ENCODE measurements at places on chromosomes 16 and 17. TPM values are rescaled to one million over a fixed set of nuclear protein-coding genes. Genes with fewer than 3 reads are reported as not detected.

SCARF1 gene
- 7.6 TPM for total RNA-seq

IGFALS gene
- 0.22 TPM for total RNA-seq

TMEM220 gene
- 6.5 TPM for total RNA-seq

KRT27 gene
- total RNA-seq, result 0.18 TPM

ITGB3 gene
- total RNA-seq, result 16.5 TPM

SOX8 gene
- 31.1 TPM for total RNA-seq

HBZ gene
- 0.93 TPM for total RNA-seq

SLC52A1 gene
- 0.04 TPM for total RNA-seq

DNA sequence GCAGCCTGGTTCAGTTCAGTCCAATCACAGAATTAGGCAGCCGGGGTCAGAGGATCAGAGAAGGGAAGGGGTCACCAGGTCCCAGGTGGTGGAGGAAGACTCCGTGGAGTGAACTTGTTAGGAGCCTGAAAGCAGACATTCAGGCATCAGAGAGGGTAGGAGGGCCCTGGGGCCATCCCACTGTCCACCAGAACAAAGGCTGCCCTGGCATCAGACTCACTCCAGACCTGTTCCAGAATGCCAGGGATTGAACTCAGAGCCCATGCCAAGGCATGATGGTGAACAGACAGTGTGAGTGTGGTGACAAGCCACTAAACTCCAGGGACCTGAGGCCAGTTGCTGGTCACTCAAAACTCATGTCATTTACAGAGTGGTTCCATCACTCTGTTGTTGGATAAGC is 37.6 kb downstream of the B4GALNT2 start:
- peaks cover 18% of the 10 kb centered on the region for H3K27me3 ChIP-seq
- no peak for DNase-seq
- no peak overlapping the region for H3K27ac ChIP-seq
- no peak overlapping the region for H3K4me3 ChIP-seq
- H3K4me1 ChIP-seq, result no peaks in the 10 kb centered on the region

- H3K4me3 ChIP-seq, result no peak overlapping the region
- no peaks in the 10 kb centered on the region for H3K27me3 ChIP-seq
- DNase-seq, result no peak
- no peaks in the 10 kb centered on the region for H3K36me3 ChIP-seq
- no peaks in the 10 kb centered on the region for H3K4me1 ChIP-seq
Measured at GRCh38 chr16:82535262-82535661, 91.5 kb upstream of the CDH13 start.

GRCh38 chr16:9499941-9500593 is 408.6 kb downstream of the HAPSTR1 start:
- H3K27ac ChIP-seq, result peak overlapping the region; percentile 52
- H3K27me3 ChIP-seq, result no peaks in the 10 kb centered on the region

DNA sequence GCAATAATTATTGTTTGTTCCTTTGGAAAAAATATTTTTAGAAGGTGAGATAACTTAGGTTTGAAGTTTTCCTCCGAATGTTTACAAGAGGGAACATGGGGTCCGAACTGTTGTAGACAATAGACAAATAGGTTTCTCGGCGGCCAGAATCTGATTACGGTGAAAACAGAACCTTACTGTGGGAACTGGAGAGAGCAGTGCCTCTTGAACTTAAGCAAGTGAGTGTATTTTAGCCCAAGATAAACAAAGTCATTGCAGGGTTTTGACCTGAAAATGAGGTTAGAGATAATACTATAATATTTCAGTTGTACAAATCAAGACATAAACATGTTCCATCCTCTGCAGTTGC is 134.7 kb downstream of the ABCA8 start:
- H3K27me3 ChIP-seq, result no peaks in the 10 kb centered on the region
- H3K4me3 ChIP-seq, result no peak overlapping the region
- no peak overlapping the region for H3K27ac ChIP-seq
- H3K36me3 ChIP-seq, result no peaks in the 10 kb centered on the region
- DNase-seq, result no peak

GRCh38 chr16:24734382-24734781 is 4.9 kb downstream of the TNRC6A start:
- no peaks in the 10 kb centered on the region for H3K27me3 ChIP-seq
- DNase-seq, result peak; percentile 9
- peaks cover 15% of the 10 kb centered on the region for H3K36me3 ChIP-seq
- peaks cover 6% of the 10 kb centered on the region for H3K4me1 ChIP-seq
- H3K4me3 ChIP-seq, result no peak overlapping the region

DNA sequence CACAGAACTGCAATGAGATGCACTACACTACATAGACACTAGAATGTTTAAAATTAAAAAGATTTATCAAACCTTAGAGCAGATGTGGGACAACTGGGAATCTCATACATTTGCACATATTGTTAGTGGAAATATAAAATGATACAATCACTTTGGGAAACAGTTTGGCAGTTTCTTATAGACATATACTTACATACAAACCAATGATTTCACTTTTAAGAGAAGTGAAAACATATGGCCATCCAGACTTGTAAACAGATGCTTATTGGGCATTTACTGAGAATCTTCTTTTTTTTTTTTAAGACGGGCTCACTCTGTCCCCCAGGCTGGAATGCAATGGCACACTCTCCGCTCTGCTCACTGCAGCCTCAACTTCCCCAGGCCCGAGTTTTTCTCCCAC is 50.1 kb downstream of the AXIN2 start:
- H3K27ac ChIP-seq, result no peak overlapping the region
- H3K27me3 ChIP-seq, result peaks cover 3% of the 10 kb centered on the region
- peaks cover 7% of the 10 kb centered on the region for H3K4me1 ChIP-seq
- H3K36me3 ChIP-seq, result no peaks in the 10 kb centered on the region
- no peak overlapping the region for H3K4me3 ChIP-seq

GRCh38 chr17:4764595-4764994 is 7.1 kb upstream of the TM4SF5 start:
- H3K4me1 ChIP-seq, result no peaks in the 10 kb centered on the region
- DNase-seq, result peak; percentile 65
- H3K27me3 ChIP-seq, result no peaks in the 10 kb centered on the region
- no peaks in the 10 kb centered on the region for H3K36me3 ChIP-seq
- no peak overlapping the region for H3K4me3 ChIP-seq
- H3K27ac ChIP-seq, result peak overlapping the region; percentile 5

DNA sequence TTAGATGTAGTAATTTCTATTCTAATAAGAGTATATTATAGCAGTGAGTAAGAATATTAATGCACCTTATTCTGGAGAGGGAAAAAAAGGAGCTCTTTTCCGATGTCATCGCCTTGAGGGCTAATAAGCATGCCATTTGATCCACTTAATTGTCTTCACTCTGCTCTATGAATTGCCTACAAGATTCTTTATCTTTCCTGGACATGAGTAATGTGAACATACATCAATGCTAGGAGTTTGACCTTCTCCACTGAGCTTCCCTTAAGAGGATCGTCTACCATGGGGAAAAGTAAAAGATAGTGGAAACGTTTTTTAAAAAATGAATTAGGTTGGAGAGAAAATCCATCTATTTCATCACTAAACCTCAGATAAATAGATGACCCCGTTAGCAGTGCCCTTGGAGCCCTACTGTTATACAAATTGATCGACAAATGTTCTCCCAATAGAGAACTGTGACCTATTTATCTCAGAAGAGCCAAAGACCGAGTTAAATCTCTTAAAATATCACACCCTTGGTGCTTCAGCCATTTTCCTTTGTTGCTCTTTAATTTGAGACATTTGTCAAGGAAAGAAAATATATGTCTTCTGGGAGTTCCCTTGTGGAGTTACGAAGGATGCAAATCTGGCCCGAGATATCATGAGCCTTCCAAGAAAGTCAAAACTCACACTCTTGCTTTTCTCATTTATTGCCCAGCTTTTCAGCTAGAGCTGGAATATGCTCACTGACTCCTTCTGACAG is 898.5 kb downstream of the KCNJ2 start:
- no peaks in the 10 kb centered on the region for H3K27me3 ChIP-seq
- H3K4me1 ChIP-seq, result no peaks in the 10 kb centered on the region
- DNase-seq, result peak; percentile 51
- H3K4me3 ChIP-seq, result no peak overlapping the region
- no peak overlapping the region for H3K27ac ChIP-seq
- H3K36me3 ChIP-seq, result no peaks in the 10 kb centered on the region

GRCh38 chr17:29057361-29057760 is 14.4 kb downstream of the PIPOX start:
- DNase-seq, result no peak
- no peaks in the 10 kb centered on the region for H3K36me3 ChIP-seq
- H3K4me1 ChIP-seq, result peaks cover 10% of the 10 kb centered on the region
- no peak overlapping the region for H3K27ac ChIP-seq
- no peak overlapping the region for H3K4me3 ChIP-seq
- H3K27me3 ChIP-seq, result peaks cover 24% of the 10 kb centered on the region

DNA sequence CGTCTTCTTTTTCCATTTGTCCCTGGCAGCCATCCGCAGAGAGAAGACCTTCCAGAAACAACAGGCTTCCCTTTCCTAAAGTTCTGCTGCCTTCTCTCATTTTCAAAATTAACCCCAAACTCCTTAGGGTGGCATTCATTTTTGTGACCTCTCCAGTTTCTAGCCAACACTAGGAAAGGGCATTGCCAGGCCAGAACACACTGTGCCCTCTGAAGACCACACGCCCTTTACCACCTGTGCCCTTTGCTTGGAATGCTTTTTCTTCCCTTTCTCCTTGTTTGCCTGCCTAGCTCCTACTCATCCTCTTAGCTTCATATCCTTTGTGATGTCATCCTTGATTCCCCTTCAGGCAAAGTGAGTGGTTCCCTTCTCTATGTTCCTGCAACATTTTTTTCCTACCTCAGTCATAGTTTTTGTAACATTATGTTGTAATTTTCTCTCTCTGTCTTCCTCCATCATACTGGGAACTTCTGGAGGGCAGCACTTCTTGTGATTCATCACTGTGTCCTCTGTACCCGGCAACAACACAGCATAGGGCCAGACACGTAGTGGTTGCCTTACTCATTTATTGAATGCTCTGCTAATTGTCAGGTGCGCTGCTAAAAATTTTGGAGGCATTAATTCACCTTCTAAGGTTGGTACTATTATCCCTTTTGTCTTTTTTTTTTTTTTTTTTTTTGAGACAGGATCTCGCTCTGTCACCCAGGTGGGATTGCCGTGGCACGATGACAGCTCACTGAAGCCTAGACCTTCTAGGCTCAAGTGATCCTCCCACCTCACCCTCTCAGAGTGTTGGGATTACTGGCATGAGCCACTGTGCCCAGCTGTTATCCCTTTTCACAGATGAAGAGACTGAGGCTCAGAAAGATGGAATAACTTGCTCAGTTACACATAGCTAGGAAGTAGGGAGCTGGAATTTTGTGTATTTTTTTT is 1.0 kb downstream of the KAT8 start:
- H3K27ac ChIP-seq, result peak overlapping the region; percentile 97
- peak overlapping the region; percentile 72 for H3K4me3 ChIP-seq
- H3K36me3 ChIP-seq, result peaks cover 43% of the 10 kb centered on the region

DNA sequence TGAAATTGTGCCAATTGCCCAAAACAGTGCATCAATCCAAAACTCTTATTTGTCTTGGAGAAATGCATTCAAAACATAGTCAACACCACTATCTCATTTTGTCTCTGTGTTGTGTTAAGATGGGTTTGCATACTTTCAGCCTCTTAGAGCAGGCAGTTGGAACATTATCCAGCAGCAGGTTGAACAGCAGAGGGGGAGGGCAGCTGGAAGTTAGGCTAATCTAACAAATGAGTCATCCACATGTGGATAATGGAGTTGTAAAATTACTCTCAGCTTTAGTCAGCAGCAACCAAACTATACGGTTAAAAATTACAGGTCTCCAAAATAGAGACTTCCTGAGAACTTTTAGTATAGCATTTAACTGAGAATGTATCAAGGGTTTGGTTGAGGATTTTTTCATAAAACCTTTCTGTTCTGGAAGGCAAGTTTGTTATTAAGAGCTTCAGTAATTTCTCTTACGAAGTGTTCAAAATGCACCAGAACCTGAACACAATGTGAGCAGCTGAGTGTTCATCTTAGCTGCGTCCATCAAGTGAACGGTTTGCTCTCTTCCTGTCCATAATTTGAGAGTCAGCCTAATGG is 46.3 kb downstream of the PRKCA start:
- DNase-seq, result peak; percentile 33
- no peaks in the 10 kb centered on the region for H3K36me3 ChIP-seq
- H3K27ac ChIP-seq, result no peak overlapping the region
- peaks cover 7% of the 10 kb centered on the region for H3K27me3 ChIP-seq

DNA sequence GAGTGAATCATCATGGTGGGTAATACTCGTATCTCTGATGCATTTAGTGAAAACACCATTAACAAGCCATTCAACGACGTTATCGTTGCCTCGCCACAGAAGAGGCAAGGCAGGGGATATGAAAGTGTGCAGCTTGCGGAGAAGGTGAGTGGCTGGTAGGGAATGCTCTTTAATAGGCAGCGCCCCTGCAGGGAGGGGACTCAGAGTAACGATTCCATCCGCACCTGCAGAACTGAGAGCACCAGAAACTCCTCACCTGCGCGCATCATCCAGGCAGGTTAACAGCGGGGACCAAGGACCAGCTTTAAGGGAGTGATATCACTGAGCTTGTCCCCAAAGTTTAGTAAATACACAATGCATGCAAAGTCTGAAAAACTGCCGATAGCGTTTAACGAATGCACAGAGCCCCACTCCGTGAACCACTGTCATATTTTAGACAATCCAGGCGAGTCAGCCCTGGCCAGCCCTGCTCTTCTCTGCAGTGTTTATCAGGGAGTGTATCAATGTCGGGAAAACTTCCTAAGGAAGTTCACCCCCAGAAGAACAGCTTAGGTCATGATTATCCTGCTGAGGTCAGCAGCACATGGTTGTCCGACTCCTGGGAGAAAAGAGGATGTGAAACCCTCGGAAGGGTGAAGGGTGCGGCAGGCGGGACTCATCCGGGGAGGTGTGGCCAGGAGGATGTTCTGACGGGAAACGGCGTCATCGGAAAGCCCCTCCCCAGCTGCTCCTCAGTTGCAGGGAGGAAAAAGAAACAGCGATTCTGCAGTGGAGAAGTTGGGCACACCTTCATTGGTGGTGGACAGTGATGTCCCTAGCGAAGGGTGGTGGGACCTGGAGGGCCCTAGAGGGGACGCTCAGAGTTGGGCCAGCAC is 68.5 kb upstream of the DNAH17 start:
- no peaks in the 10 kb centered on the region for H3K27me3 ChIP-seq
- DNase-seq, result peak; percentile 91
- H3K4me3 ChIP-seq, result no peak overlapping the region
- H3K27ac ChIP-seq, result peak overlapping the region; percentile 69

DNA sequence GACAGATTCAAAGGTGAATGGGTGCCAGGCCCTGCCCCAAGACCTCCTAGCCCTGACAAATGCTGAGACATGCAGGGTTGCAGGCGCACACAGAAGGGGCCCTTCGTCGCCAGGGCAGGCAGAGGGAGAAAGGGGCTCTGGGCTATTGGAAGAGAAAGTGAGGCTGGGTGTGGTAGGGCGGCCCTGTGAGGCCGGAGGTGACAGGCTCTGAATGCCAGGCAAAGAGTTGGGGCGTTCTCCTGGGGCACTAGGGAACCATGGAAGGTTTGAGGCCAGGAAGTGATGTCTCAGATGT is 26.4 kb upstream of the NXPH3 start:
- no peak for DNase-seq
- no peak overlapping the region for H3K4me3 ChIP-seq
- H3K27ac ChIP-seq, result no peak overlapping the region
- H3K4me1 ChIP-seq, result peaks cover 83% of the 10 kb centered on the region
- no peaks in the 10 kb centered on the region for H3K36me3 ChIP-seq
- no peaks in the 10 kb centered on the region for H3K27me3 ChIP-seq

GRCh38 chr17:8160741-8161221 is 2.0 kb downstream of the VAMP2 start:
- H3K4me3 ChIP-seq, result no peak overlapping the region
- DNase-seq, result peak; percentile 30
- H3K4me1 ChIP-seq, result peaks cover 52% of the 10 kb centered on the region
- peaks cover 30% of the 10 kb centered on the region for H3K36me3 ChIP-seq
- H3K27ac ChIP-seq, result peak overlapping the region; percentile 97
- H3K27me3 ChIP-seq, result no peaks in the 10 kb centered on the region

Data from muscle of leg (tissue), 16 donors.